ENCODE measurements at places on chromosomes 2 and 18. TPM values are rescaled to one million over a fixed set of nuclear protein-coding genes. Genes with fewer than 3 reads are reported as not detected.

Gene MYCN
- polyA plus RNA-seq = 34.2 TPM

Gene NEU2
- not detected for polyA plus RNA-seq

DNA sequence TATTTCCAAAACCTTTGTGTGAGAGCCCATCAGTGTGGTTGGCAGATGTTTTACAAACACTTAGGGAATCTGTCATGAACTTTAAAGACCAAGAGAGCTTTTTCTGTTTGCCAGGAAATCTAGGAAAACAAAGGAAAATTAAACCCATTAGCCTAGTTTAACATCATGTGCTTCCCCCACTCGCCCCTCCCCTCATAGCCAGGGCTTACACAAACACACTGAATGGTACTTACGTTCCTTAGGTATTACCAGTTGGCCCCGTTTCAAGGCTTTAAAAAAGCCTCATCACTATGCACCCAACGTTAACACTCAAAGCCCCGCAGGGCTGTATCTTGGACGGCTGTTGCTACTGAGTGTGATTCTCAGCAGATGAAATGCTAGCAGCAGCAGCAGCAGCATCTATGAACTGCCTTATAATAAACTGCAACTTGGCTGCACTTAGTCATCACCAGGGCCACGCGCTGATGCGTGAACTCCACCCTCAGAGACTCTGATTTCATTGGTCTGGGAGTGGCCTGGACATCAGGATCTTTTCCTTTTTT lies 20.1 kb upstream of the TTC39C start:
- DNase-seq = peak; percentile 36

- DNase-seq = no peak
These were observed 31.0 kb upstream of the FMNL2 start for GRCh38 chr2:152303951-152304350.

GRCh38 chr2:118549503-118549902 lies 297.9 kb downstream of the EN1 start:
- no peak for DNase-seq

DNA sequence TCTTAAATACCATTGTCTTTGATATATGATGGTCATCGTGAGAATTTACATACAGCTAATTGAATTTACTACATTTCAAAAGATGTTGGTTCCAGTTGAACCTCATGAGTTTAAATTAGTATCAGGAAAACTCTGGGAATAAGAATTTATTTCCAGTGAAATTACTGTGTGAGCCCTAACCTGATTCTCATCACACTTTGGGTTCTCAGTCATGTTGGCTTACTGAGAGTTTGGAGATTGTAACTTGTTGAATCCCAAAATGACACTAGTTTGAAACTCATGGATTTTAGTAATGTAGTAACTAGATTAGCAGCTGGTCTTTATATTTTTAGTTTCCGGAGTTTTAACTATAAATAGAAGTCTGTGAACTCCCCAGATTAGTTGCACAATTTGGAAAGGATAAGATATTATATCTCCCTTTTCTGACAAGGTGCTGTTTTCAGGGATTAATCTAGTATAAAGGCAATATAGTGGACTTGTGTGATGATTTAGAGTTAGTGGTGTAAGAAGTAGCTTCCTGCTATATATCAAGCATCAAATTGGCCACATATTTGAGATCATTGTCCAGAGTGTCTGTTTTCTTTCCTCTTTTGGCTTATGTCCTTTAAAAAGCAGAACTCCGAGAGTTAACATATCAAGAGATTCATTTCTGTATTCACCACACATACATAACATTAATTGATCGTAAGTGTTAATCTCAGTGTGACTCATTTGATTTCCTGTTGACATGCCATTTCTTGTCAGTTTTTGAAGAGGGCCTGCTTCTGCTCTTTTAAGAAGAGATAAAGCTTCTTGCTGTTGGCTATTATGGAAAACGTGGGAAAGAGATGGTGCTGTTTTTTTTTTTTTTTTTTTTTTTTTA lies 15.7 kb downstream of the NDUFV2 start:
- no peak for DNase-seq

- no peak for DNase-seq
These were observed 39.8 kb downstream of the IWS1 start for GRCh38 chr2:127486247-127487058.

Data from right renal cortex interstitium (tissue), 3 donors.